RPMI8226 (cell line): ENCODE measurements at places on chromosomes 6 and 20.
A peak's percentile ranks its signal among the peaks of the same experiment; 100 is the strongest.

- DNase-seq, result no peak
Observed at GRCh38 chr20:45581702-45582101, 2.6 kb upstream of the WFDC8 start.

DNA sequence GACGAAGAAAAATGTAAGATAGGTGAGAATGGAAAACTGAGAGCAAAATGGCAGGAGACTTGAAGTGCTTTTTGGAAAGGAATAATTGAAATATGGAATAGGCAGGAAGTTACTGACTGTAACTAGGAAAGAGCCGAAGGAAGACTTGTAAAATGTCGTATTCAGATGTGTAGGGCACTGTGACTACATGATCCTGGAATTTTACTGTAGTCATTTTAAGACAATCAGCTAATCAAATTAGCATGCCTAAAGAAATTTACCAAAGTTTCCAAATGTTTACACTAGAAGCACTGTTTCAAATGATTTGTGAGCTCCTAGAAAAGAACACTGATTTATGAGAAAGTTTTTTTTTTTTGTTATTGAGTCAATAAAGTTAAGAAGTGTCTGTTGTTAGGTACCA is 21.2 kb upstream of the ADIG start:
- no peak for DNase-seq

- DNase-seq, result no peak
Observed at GRCh38 chr6:149107520-149107919, 210.0 kb upstream of the TAB2 start.

DNA sequence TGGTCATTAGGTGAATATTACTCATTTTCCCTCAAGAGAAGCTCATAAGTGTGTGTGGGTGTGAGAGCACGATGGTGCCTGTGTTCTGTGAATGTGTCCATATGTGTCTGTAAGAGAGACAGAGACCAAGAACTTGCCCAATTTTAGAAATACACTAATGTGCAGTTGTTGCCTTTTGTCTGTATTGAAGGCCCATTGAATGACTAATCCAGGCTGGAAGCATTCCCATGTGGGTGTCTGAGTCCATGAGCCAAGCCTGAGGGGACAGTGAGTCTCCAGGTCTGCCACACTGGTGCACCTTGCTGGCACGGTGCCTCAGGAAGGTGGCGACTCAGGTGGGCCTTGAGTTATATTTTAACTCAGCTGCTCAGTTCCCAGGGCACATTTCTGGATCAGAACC is 25.5 kb upstream of the ASXL1 start:
- DNase-seq, result no peak

DNA sequence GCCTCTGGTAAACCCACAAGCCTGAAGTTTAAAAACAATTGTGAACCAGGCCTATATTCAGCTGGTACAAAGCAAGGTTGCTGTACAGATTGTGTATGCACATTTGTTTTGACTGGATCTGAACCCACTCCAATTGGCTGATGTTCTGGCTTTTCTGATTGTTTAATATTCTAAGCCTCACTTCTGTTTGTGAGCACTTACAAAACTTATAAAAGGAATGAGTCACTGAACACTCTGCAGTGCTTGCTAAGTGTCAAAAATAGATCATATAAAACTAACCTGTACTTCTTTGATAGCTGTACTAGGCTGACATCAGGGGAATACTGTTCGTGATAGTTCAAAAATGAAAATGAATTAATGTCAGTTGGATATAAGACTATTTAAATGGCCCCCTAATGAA is 12.1 kb downstream of the COL21A1 start:
- no peak for DNase-seq

DNA sequence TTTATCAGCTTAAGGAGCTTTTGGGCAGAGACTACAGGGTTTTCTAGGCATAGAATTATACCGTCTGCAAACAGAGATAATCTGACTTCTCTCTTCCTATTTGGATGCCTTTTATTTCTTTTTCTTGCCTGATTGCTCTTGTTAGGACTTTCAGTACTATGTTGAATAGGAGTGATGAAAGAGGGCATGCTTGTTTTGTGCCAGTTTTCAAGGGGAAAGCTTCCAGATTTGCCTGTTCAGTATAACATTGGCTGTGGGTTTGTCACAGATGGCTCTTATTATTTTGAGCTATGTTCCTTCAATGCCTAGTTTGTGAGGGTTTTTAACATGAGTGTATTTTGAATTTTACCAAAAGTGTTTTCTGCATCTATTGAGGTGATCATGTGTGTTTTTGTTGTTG is 192.8 kb upstream of the PHACTR1 start:
- DNase-seq, result no peak

- DNase-seq, result no peak
Observed at GRCh38 chr6:19731282-19731681, 105.9 kb upstream of the ID4 start.

DNA sequence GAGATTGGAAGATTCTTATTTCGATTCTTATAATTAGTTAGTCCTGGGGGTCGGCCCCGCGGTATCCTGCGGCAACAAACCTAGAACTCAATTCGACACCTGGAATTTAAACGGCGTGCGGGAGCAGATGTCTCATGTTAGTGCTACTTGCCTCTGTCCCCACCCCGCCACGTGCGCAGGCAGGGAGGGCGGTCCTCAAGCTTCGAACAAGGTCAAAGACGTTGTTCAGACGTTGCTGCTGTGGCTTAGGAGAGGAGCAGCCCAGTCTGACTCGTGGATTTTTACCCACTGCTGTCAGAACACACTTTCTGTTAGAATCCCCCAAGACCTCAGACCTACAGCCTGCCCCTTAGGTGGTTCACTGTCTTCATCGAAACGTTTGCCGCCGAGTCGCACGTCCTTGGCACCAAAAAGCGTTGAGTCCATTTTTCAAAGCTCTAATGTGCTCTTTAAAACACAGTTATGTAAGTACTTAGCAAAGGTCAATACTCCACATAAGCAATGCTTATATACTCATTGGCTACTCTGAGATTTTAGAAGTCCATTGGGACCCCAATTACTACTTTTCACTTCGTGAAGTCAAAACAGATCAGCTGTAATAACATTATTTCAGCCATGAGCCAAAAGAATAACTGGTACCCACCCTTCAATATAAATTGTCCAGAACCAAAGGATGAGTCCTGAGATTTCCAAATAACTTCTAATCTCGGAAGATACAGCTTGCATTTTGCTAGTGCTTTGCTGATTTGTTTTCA is 2.7 kb upstream of the C6orf62 start:
- DNase-seq, result peak; percentile 92

GRCh38 chr6:166003569-166003968 is 164.1 kb downstream of the TBXT start:
- DNase-seq, result no peak

DNA sequence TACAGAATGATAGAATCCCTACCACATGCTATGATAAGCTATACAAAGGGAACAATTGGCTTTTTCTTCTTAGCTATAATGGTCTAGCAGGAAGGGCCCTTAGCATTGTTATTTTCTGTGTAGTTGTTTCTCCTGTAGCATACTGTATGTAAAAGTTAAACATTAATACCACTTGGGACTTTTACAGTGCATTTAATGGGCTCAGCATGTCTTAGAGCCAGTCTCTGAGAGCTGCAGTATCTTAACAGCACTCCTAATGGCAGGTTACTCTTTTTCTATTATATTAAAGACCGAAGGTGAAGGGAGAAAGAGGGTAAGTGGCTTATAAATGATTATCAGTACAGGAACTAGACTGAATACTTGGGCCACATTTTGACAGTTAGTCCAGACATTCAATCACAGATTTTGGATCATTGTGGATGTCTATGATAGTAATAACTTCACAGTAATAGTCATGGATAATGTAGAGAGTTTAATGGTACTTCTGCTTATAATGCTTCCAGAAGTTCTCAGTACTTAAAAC is 290.7 kb downstream of the PHF3 start:
- no peak for DNase-seq

DNA sequence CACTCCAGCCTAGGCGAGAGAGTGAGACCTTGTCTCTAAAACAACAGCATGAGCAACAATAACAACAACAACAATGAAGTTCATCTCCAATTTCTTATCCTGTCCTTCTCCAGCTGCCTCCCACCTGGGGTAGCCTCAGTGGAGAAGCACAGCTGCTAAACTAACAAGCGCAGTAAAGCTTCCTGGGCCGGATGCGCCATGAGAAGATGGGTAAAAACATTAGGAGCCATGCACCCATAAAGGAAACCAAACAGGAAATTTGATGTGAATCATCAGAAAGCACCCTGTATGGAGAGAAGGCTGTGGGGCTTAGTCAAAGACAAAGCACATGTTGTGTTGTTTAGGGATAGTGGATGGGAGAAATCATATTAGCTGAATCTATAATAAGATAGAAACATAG is 61.1 kb upstream of the CCN6 start:
- no peak for DNase-seq

DNA sequence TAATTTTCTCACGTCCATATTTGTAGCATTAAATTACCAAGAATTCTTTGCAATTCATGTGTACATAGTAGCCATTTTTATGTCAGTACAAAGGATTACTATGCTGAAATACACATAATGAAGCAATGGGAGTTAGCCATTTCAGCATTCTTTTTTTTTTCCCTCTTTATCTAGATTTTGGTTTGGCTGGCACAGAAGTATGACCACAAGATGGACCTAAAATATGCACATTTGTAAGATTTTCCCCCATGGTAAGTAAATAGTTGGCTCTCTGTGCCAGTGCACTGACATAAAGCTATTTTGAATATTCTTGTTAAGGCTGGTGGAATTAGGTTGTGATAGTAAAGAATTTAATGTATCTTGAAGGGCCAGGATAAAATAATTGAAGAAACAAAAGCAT is 486.1 kb upstream of the BTBD3 start:
- DNase-seq, result no peak

DNA sequence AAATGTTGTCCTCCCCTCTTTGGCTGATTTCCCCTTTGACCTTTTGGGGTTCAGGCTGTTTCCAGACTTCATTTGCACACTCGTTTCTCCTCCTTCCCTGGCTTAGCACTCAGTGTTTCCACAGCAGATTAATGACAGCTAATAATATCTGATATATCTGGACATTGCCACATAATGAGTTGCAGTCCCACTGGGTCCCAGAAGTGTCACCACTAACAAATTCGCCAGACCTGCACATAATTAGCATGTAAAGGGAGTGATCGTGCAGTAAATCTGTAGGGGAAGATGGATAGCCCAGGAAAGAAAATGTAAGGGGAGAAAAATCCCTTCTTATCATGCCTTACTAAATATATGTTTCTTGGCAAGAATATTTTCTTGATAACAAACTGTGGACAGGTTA is 922.1 kb downstream of the TFAP2A start:
- no peak for DNase-seq

GRCh38 chr20:11143481-11143880 is 469.7 kb upstream of the JAG1 start:
- DNase-seq, result no peak

DNA sequence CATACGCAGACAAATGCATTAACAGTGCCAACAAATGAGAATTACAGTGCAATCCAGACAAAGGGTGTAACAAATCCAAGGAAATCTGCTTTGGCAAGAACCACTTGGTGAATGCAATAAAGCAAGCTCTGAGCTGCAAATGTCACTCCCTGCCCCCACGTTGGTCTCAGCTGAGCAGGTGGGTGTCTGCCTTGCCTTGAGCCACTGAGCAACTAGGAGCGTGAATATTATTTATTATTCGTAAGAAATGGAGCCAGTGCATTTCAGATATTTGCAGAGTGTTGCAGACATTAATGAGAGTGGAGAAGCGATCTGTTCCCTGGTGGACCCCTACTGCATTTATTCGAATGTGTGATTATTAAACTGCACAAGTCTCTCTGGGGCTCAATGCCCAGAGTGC is 36.6 kb upstream of the F13A1 start:
- DNase-seq, result no peak

DNA sequence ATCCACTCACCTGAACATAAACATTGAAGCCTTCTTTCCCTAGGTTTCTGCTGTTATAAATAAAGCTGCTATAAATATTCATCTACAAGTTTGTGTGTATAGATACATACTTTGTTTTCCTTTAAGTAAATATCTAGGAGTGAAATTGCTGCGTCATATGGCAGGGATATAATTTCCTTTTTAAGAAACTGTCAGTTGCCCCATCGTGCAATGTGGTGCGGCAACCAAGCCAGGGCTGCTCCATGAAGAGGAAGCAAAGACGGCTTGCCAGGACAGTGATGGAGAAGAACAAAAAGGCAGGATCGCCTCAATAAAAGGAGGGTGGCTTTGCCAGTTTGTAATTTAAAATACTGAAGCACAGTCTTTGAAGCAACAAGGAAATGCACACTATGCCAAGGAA is 36.6 kb downstream of the CITED2 start:
- DNase-seq, result no peak

- no peak for DNase-seq
Observed at GRCh38 chr6:149987602-149988107, 23.9 kb downstream of the ULBP1 start.

DNA sequence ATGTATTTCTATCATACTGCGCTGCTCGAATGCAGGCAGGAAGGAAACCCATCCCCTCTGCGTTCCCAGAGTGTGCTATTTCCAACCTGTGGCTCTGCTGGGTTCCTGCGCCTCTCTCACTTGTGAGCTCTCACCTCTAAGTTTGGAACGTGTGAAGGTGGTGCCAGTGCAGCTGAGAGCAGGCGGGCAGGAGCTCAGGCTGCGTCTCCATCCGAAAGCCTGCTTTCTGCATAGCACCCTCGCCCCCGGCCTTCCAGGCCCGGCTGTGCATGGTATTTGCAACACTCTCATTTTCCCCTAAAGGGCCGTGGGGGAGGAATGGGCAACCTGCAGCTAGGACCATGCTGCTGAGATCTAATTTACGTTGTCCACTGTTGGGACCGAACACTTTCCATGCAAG is 288.0 kb upstream of the TSHZ2 start:
- DNase-seq, result no peak

DNA sequence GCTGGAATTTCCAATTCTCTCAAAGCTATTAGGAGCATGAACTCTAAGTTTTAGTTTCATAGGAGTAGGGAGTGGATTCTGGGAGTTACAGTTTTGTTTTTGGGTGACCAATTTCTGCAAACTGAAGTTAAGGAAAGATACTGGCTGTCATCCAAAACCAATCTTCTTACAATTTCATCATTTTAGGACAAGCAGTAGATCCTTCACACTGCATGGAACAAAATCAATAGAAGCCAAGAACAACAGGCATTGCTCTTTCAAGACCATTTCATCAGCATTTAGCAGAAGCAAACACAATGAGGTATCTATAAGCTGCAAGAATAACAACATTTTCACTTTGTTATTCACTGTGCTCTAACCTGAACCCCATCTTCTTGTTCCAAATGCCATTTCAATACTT is 173.0 kb downstream of the GMDS start:
- DNase-seq, result no peak

DNA sequence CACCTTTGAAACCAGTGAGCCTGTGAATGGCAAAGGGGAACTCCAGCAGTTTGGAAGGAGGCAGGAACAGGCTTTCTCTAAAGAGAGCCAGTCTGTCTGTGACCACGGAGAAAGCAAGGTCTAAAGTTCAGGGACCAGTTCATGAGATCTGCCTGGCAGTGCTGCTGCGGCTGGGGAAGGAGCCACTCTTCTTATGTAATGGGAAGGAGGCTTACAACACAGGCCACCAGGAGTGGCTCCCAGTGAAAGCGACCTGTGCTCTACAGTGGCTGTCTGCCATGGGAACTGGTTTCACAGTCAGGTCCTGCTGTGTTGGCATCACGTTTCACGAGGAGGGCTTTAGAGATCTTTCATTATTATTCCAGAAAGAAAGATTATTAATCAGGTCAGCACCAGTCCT is 291.9 kb upstream of the PRDM1 start:
- peak; percentile 60 for DNase-seq

GRCh38 chr6:44635486-44635885 is 248.0 kb downstream of the CDC5L start:
- DNase-seq, result no peak

GRCh38 chr6:93235775-93236174 is 183.6 kb downstream of the EPHA7 start:
- no peak for DNase-seq
